Fibroblast of skin of abdomen (primary cell): ENCODE measurements at places on chromosomes 6 and 20.

DNA sequence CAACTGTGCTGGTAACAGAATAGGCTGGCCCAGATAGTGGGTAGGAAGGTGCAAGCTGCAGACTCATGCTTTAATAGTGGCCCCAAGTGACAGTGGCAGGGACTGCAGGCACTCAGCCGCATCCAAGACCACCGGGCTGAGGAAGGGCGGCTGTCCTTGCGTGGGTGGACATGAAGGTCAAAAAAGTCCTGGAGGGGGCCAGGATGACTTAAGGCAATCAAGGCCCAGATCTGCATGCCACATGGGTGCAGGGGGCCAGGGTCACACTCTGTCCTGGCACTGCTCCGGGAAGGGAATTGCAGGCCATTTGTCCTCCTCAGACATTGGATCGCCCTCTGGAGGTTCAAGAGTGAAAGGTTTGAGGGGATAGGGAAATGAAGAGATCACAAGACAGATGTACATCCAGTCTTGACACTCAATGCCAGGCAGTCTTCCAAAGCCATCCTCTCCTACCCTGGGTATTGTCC lies 10.4 kb upstream of the VNN2 start:
- peak; percentile 4 for DNase-seq

DNA sequence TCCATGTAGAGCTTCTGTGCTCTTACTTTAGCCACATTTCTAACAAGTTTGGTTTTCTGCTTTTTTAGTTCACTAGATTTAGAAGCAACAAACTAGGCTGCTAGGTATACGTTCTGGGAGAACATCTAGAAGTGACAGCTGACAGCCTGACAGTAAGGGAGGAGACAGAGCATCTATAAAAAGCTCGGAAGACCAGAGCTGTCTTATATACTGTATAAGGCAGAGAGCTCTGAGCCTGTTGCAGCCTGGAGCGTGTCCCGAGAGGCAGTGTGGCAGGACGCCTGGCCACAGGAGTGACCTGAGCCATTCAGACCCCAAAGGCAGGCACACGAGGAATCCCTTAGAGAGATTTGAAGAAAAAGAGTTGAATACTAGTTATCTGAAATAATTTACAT lies 24.6 kb downstream of the PPP1R14C start:
- no peak for DNase-seq

- no peak for DNase-seq
These were observed 119.3 kb downstream of the F13A1 start for GRCh38 chr6:6201200-6201599.

GRCh38 chr6:111256646-111257045 lies 169.3 kb downstream of the SLC16A10 start:
- DNase-seq: no peak

- DNase-seq: no peak
These were observed 120.2 kb upstream of the BEND3 start for GRCh38 chr6:107235511-107235910.

DNA sequence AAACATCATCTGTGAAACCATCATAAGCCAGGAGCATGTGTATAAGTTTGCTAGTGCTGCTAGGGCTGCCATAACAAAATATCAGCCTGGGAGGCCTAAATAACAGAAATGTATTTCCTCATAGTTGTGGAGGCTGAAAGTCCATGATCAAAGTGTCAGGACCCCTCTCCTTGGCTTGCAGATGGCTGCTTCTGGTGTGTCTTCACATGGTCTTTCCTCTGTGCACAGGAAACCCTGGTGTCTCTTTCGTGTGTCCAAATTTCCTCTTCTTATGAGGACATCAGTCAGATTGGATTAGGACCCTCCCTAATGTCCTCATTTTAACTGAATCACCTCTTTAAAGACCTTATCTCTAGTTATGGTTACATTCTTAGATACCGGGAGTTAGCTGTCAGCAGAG lies 6.2 kb upstream of the CITED2 start:
- no peak for DNase-seq

- no peak for DNase-seq
These were observed 44.2 kb upstream of the RIPPLY2 start for GRCh38 chr6:83808926-83809325.

DNA sequence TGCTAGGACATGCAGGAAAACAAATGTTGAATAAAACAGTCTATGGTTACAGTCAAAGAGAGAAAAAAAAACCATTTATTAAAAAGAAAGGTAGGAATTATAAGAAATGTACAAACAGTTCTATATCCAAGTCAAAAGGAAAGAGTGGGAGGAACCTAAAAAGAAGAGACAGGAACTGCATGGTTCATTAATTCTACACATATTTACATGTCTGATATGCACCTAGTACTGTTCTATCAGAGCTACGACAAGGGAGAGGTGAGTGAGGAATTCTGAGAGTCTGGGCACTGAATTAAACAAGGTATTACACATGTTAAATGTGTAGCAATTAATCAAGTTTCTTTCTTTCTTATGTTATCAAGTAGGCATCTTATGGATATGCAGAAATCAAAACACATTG lies 41.9 kb downstream of the SYCP2 start:
- DNase-seq: no peak

- peak; percentile 53 for DNase-seq
These were observed 198.0 kb downstream of the RNF144B start for GRCh38 chr6:18585032-18585573.

DNA sequence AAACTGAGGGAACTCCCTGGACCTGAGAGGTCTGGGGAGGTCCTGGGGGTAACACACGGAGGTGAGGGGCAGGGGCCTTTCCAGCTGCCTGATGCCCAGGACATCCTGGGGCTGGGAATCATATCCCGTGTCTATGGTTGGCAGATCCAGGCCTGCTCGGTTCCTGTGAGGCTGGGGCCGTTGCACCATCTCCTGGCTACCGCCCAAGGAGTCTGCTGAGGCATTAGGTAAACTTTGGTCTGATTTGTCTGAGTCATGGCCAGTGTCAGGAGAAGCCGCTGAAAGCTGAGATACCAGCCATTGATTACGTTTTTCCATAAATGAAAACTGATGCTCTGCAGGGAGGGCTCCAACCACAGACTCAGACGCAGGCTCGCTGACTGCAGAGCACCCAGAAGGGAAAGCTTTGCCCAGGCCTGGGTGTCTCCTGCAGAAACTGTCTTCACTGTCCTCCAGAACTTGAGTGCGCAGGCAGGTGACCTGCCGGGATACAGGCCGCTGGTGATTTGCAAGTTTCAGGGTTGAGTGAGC lies 14.2 kb downstream of the TRAF3IP2 start:
- DNase-seq: peak; percentile 99

GRCh38 chr6:139649732-139650131 lies 275.3 kb upstream of the CITED2 start:
- no peak for DNase-seq

DNA sequence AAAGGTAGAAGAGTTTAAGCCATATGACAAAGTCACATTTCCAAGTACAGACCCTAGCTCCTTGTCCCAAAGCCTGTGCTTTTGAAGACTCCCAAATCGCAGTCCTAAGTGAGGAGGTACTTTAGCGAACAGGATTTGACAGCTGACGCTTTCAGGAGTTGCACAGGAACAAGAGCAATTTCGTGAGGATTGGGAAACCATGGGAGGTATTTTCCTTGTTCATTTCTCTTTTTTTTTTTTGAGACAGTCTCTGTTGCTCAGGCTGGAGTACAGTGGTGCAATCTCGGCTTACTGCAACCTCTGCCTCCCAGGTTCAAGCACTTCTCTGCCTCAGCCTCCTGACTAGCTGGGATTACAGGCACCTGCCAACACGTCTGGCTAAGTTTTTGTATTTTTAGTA lies 150.6 kb downstream of the MTHFD1L start:
- no peak for DNase-seq

GRCh38 chr6:105872249-105872648 lies 213.9 kb upstream of the PRDM1 start:
- DNase-seq: no peak

DNA sequence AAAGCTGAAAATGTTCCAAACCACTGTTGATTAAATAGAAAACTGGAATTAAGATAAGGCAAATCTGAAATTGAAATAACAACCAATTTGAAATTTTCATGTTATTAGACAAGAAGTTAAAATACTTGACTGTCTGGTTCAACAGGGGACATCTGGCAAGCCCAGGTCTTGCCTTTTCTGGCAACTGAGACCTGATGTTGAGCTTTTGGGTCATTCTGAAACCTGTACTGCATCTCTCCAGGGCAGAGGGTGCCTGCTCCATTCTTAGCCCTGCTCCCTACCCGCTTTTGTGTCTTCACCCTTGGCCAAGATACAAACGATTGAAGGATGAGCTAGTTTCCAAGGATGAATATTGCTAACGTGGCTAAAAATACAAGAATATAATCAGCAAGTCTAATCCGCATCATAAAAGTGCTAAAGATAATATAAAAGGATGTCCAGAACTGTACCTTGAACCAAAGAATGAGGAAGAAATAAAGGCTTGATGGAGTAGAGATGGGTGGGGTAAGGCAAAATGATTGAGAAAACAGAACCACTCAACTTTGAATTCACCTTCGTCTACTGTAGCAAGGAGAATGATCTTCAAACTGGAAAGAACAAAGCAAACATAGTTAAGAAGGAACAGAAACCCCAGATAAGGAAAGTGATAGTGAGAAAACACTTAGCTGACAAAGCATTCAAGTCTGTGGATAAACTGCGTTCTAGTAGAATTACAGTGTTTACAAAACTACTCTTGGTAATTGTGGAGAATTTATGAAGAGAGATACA lies 109.8 kb upstream of the MAN1A1 start:
- DNase-seq: no peak

GRCh38 chr6:78910591-78911171 lies 43.3 kb downstream of the IRAK1BP1 start:
- peak; percentile 13 for DNase-seq
